ENCODE measurements at places on chromosomes 11 and 22. TPM values are rescaled to one million over a fixed set of nuclear protein-coding genes. Genes with fewer than 3 reads are reported as not detected.

DNA sequence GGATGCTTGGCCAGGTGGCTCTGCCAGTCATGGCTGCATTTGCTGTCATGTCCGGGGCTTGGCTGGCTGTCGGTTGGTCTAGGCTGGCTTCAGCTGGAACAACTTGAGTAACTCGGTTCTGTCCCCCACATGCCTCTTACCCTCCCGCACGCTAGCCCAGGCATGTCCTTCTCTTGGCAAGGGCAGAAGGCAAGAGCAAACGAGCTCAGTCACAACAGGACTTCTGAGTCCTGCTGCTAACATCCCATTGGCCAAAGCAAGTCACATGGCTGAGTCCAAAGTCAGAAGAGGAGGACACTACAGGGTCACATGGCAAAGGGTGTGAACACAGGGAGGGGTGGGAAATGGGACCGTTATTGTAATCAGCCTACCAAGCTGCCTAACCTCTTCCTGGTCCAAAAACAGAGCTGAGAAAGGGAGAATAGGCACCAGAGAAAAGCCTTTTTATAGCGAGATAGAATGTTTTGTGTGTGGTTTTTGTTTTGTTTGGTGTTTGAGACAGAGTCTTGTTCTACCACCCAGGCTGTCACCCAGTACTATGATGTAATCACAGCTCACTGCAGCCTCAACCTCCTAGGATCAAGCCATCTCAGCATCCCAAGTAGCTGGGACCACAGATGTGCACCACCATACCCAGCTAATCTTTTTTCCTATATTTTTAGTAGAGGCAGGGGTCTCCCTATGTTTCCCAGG, 81.9 kb downstream of the MN1 start:
- DNase-seq, result no peak

- no peak for DNase-seq
Measured at GRCh38 chr11:11426226-11426952, 73.3 kb upstream of the CSNK2A3 start.

DNA sequence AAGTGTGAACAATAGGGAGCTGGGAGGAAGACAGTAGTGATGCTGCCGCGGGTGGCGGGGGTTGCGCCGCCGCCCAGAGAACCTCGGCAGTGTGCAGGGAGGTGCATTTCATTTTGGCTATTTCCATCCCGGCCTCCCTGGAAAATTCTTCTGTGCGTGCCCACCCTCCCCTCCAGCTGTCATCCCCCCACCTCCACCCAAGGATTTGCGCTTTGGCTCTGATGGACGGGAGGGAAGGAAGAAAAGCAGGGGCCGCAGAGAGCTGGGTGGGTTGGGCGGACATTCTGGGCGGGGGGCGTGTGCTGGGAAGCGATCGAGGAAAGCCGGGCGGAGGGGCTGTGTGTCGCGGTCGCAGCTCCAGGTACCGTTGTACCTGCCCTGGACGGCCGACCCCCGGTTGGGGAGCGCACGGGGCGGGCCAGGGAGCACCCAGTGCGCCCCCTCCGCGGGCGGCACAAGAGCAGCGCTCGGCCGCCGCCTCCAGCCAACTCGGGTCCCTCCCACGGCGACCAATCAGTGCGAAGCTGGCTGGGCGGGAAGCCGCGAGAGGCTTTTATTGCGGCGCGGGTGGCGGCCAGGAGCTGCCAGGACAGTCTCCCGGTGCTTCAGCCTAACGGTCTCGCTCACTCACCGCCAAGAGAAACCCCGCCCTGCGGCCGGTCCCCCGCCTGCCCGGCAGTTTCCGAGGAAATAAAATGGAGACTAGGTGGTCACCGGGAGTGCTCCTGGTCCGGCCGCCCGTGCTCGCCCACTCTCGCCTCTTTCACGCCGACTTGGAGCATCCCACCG, 1.6 kb downstream of the NCAM1 start:
- no peak for DNase-seq

GRCh38 chr11:129041611-129042018, 98.9 kb upstream of the TP53AIP1 start:
- DNase-seq, result no peak

DNA sequence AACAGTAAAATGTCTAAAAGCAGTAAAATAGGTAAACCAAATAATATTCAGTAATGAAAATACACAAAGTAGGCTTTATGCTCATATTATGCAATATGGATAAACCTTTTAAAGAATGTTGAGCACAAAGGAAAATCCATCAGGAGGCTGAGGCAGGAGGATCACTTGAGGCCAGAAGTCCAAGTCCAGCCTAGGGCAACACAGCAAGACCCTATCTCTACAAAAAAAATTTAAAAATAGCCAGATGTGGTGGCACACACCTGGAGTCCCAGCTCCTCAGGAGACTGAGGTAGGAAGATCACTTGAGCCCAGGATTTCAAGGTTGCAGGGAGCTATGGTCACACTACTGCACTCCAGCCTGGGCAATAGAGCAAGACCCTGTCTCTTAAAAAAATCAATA, 17.7 kb upstream of the LMO2 start:
- DNase-seq, result no peak

The FIBIN gene
- not detected for total RNA-seq

- DNase-seq, result no peak
Measured at GRCh38 chr11:58919561-58919960, 19.7 kb upstream of the GLYATL1 start.

DNA sequence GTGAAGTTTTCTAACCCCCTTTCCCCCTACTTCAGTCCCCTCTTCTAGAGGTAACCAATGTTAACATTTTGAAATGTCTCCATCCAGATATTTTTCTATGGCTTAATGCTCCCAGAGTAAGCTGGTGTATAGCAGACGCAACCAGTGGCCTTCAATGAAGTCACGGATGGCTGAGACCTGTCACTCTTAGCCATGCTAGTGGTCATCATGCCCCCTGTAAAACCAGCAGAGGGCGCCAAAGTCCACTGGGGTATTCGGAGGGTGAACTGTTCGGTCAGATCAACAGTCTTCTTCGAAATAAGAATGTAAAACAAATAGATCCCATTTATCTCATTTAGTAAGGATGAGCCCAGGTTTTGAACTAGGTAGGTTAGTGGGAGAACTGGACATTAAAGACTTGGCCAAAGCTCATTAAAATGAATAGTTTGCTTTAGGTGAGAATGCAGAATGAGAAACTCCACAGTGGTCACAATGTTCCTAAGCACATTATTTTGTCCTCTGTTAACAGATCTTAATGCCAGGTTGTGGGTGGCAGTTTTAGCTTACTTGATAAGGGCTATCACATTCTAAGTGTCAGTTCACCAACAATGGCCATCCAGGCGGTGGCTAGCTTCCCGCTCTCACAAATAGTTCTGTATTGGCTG, 8.6 kb upstream of the MMP8 start:
- DNase-seq, result no peak

- DNase-seq, result peak; percentile 67
Measured at GRCh38 chr11:7665473-7666291, 7.6 kb downstream of the CYB5R2 start.

The SLCO2B1 gene
- total RNA-seq, result 2.4 TPM

DNA sequence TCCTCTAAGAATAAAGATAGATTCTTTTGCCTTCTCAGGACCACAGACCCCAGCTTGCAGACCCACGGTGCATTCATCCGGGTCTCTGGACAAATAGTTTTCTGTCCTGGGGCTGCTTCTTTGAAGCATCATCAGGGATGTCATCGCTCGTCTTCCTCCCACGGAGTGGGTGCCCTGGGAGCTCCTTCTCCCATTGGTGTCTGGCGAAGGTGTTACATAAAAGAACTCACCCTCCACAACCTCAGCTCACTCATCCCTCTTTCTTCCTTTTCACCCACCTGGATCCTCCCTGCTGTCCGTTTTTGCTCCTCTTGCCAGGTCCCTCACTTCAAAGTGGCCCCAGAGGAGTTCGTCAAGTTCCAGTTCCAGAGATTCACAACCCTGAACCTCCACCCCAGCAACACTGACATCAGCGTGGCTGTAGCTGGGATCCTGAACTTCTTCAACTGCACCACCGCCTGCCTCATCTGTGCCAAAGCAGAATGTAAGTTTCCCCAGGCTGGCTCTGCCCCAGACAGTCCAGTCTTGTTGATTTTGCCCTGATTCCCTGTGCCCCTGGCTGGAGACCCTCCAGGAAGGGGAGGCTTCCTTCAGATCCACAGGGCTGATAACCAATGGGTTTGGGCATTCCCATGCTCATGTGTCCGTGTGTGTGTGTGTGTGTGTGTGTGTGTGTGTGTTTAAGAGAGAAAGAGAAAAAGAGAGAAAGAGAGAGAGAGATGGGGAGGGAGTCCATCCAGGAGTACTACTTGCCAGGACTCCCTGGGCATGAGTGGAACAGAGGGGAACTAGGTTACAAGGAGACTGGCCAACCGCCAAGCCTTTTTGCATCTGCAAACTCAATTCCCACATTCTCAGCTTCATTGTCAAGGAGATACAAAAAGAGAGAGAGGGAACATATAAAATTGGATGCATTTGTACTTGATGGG, 204.2 kb upstream of the TBCEL start:
- DNase-seq, result no peak
